CD8-positive, alpha-beta memory T cell (primary cell): ENCODE measurements at places on chromosomes 12 and 14. TPM values are rescaled to one million over a fixed set of nuclear protein-coding genes. Genes with fewer than 3 reads are reported as not detected.

TEX22 gene
- 2.9 TPM for total RNA-seq

MGP gene
- total RNA-seq, result not detected

SERPINA4 gene
- total RNA-seq, result not detected

CPNE6 gene
- not detected for total RNA-seq

PDE3A gene
- not detected for total RNA-seq

TAS2R42 gene
- total RNA-seq, result not detected

DNA sequence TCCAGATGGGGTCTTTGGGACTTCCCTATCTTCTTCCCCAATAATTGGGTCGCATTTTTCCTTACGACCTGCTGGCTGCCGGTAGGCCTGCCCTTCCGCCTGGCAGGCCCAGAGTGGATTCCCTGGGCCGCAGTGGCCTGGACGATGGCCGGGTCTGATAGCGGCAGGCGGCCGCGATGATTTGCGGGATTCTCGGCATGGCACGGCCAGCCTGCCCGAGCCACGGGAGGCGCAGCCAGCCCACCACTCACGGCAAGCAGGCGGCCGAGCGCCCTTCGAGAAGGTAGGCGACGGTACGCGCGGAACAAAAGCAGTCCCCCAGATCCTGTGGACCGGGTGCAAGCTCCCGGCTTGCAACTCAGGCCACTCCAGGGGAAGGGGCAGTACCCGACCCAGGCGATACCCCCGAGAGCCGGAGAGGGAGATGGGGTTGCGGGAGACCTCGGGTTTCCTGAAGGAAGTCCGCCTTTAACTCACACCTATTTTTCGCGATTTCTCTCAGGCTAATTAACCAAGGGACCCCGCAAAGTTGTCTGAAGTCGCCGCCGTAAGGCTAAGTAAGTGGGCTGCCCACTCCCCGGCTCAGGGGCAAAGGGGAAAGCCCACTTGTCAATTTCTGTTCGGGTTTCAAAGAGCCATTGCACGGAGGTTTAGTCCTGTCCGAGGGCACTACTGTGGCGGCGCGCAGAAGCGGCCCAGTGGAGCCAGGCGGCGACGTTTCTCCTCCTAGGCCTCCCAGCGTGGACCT, 1.4 kb upstream of the GSC start:
- no peak overlapping the region for H3K27ac ChIP-seq
- no peaks in the 10 kb centered on the region for H3K4me1 ChIP-seq
- no peak for DNase-seq
- H3K36me3 ChIP-seq, result no peaks in the 10 kb centered on the region

GRCh38 chr14:36028218-36028617, 148.3 kb downstream of the PTCSC3 start:
- DNase-seq, result no peak
- no peaks in the 10 kb centered on the region for H3K36me3 ChIP-seq
- no peaks in the 10 kb centered on the region for H3K27me3 ChIP-seq
- H3K4me3 ChIP-seq, result no peak overlapping the region

DNA sequence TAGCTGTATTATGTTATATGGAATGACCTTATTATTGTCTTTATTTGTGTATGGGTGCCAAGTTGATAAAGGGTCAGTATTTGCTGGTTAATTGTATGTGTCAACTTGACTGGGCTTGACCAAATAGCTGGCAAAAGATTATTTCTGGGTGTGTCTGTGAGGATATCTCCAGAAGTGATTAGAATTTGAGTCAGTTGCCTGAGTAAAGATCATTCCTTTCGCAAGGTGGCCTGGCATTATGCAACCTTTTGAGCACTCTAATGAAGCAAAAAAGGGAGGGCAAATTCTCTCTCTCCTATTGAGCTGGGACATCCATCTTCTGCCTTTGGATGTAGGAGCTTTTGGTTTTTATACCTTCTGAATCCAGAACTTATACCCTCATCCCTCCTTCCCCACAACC, 82.2 kb downstream of the ATXN7L3B start:
- no peaks in the 10 kb centered on the region for H3K36me3 ChIP-seq
- H3K27me3 ChIP-seq, result no peaks in the 10 kb centered on the region
- H3K4me3 ChIP-seq, result no peak overlapping the region
- H3K4me1 ChIP-seq, result no peaks in the 10 kb centered on the region
- H3K27ac ChIP-seq, result no peak overlapping the region

GRCh38 chr12:93154753-93155480, 222.8 kb upstream of the NUDT4 start:
- DNase-seq, result no peak
- H3K27me3 ChIP-seq, result no peaks in the 10 kb centered on the region
- no peak overlapping the region for H3K27ac ChIP-seq
- H3K4me1 ChIP-seq, result no peaks in the 10 kb centered on the region
- no peaks in the 10 kb centered on the region for H3K36me3 ChIP-seq

- no peaks in the 10 kb centered on the region for H3K27me3 ChIP-seq
- no peak overlapping the region for H3K4me3 ChIP-seq
- H3K27ac ChIP-seq, result no peak overlapping the region
- H3K4me1 ChIP-seq, result peaks cover 11% of the 10 kb centered on the region
Measured at GRCh38 chr14:98916476-98916875, 355.5 kb downstream of the BCL11B start.

DNA sequence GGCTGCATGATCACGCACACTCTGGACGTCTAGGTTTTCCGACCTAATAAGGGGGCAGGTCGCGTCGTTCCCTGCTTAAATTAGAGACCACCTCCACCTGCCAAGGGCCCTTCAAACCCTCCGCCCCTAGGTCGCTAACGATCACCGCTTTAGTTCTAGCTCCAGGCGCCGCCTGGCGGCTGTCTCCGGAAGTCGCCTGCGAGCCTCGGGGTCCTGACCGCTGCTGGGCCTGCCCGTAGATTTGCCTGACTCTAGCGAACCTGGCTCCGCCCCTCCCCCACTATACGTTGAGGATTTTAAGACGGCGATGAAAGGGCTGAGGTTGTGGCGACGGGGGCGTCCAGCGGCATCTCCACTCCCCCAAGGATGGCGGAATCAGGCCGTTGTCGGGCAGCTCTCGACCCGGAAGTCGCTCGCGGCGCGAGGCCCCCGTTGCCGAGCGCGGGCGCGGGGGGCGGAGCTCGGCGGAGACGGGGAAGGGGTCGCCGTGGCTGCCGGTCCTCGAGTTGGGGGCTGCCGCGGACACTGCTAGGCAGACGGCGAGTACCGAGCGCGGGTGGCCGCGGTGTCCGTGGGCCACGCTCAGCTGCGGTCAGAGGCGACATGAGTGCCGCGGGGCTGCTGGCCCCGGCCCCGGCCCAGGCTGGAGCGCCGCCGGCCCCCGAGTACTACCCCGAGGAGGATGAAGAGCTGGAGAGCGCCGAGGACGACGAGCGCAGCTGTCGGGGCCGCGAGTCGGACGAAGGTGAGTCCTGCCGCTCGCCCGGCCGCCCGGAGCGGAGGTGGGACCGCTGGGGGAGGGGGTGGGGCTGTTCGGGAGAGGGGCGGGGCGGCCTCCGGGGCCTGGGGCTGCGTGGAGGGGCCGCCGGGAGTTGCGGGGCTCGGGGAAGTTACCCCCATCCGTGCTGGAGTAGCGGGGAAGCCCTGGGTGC, at the start of gene SUDS3:
Gene SUDS3, plus strand, starts transcription at position 467 of the 932 bp plus-strand sequence. Its CDS starts 137 bp downstream, at position 604.
- peaks cover 33% of the 10 kb centered on the region for H3K4me1 ChIP-seq
- H3K4me3 ChIP-seq, result peak within 1 kb of the TSS; percentile 86
- H3K36me3 ChIP-seq, result peaks cover 5% of the 10 kb centered on the region
- peak within 1 kb of the TSS; percentile 81 for H3K27ac ChIP-seq
- no peaks in the 10 kb centered on the region for H3K27me3 ChIP-seq

GRCh38 chr12:89351489-89352241, 636 bp downstream of the DUSP6 start:
- H3K36me3 ChIP-seq, result no peaks in the 10 kb centered on the region
- no peaks in the 10 kb centered on the region for H3K27me3 ChIP-seq
- peak overlapping the region; percentile 66 for H3K4me3 ChIP-seq
- peak; percentile 27 for DNase-seq

DNA sequence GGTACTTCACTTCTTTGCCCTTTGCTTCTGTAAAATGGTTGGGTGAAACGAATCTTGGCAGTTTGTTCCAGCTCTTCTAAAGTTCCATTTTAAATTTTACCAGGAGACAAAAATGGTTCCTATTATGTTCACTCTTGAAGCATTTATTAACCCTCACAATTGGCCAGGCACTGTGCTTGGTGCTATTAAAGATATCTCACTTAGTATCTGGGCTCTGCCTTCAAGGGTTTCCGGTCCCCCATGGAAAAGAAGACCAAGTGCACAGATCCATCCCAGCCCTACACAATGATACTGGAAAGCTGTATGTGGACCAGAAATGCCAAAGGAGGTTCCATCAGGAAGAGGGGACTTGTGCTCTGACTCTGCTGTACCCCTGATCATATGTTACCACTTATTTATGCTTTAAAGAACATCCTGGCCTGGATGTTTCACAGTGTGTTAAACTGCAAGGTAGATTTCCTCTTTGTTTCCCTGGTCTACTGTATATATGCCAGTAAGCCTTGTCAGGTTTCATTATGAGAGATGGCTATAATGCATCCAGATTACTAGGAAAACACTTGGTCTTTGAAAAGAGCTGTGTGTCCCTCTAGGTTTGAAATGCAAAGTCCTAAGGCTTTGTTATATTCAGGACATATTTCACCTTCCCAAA, 154.8 kb downstream of the PRKCH start:
- peak overlapping the region; percentile 35 for H3K4me3 ChIP-seq
- H3K36me3 ChIP-seq, result peaks cover 6% of the 10 kb centered on the region
- peak overlapping the region; percentile 80 for H3K27ac ChIP-seq

DNA sequence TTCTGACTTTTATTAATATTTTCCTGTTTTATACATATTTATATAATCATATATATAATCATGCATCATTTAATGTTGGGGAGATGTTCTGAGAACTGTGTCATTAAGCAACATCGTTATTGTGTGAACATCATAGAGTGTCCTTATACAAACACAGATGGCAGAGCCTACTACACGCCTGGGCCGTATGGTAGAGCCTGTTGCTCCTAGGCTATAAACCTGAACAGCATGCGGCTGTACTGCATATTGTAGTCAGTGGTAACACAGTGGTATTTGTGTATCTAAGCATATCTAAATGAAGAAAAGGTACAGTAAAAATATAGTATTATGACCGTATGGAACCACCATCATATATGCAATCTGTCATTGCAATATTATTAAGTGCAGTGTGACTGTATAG, 44.7 kb upstream of the BCL7A start:
- no peaks in the 10 kb centered on the region for H3K36me3 ChIP-seq
- H3K27ac ChIP-seq, result no peak overlapping the region
- no peak overlapping the region for H3K4me3 ChIP-seq
- H3K4me1 ChIP-seq, result no peaks in the 10 kb centered on the region
- no peak for DNase-seq

GRCh38 chr14:71729596-71729995, 202.6 kb upstream of the RGS6 start:
- H3K27ac ChIP-seq, result no peak overlapping the region
- H3K4me1 ChIP-seq, result no peaks in the 10 kb centered on the region
- no peak for DNase-seq
- no peak overlapping the region for H3K4me3 ChIP-seq
- H3K27me3 ChIP-seq, result no peaks in the 10 kb centered on the region
- H3K36me3 ChIP-seq, result peaks cover 30% of the 10 kb centered on the region

DNA sequence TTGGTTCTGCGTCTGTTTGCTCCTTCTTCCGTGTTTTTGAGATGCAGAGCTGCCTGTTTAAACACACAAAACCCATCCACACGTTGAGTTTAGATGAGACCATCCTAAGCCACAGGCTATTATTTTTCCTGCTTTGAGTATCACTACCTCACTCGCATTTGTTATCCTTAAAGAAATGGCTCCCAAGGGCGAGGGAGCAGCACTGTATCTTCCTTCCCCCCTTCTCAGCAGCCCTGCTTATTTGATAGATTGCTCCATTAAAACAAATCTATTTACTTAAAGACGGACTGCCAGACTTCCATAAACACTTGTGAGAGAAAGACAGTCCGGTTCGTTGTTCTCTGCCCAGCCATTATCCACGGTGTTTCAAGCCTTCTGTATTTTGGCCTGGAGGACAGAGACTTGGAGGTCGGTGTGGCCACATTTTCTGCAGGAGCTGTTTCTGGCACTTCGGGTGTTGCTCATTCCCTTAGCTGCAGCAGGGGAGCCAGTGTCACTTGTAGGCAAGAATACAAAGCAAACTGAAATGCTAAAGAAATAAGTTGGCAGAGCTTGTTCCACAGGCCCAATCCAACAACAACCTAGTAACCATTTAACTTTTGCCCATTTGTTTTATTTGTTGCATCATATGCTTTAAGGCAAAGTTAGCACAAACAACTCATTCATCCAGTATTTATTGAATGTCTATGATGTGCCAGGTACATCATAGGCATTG, 275.4 kb downstream of the TTC6 start:
- H3K4me3 ChIP-seq, result no peak overlapping the region
- no peak overlapping the region for H3K27ac ChIP-seq
- DNase-seq, result no peak
- no peaks in the 10 kb centered on the region for H3K27me3 ChIP-seq
- no peaks in the 10 kb centered on the region for H3K4me1 ChIP-seq

DNA sequence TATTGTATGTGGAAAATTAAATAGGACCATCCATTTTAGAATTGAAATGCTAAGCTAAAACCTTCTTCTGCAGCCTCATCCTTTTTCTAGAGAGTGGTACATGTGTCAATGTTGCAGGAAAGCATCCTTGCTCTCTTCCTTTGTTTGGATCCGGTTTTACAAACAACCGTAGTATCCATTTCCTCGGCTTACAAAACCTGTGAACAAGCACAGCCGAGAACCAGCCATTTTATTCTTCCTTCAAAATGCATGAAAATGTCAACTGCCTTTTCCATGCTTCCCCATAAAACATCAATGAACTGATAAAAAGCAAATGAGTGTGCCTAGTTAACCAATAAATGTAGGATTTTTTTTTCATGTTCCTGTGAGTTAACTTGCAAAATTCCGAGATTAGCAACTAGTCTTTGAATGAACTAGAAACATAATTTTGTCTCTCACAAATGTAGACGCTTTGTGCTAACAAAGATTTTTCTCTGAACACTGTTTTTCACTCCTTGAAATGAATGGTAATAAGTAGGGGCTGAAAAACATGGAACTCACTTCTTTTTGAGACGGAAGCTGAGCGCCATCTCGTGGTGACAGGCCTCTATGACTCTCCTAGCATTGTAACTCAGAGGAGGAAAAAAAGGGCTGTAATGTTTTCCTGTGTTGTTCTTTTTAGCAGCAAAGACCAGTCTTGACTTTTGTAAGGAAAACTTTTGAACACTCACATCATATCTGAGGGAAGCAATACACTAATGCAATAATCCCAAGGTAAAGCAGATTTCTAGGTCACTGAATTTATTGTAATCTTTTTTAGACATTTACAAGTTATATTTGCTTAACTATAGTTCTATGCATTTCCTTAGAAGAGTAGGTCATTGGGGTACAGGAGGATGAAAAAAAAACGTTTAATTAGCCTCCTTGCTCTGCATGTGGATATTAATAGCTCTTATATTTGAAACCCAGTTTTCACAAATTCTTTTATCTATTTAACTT, 157.4 kb upstream of the FOXG1 start:
- no peaks in the 10 kb centered on the region for H3K4me1 ChIP-seq
- no peak overlapping the region for H3K27ac ChIP-seq
- no peak for DNase-seq
- H3K27me3 ChIP-seq, result no peaks in the 10 kb centered on the region
- no peak overlapping the region for H3K4me3 ChIP-seq

GRCh38 chr12:131755305-131756113, 44.6 kb downstream of the SFSWAP start:
- H3K36me3 ChIP-seq, result peaks cover 54% of the 10 kb centered on the region
- no peak overlapping the region for H3K4me3 ChIP-seq
- H3K27me3 ChIP-seq, result no peaks in the 10 kb centered on the region
- H3K27ac ChIP-seq, result no peak overlapping the region
